Activated CD8-positive, alpha-beta T cell treated with anti-CD3 and anti-CD28 coated beads, Interleukin-2, amount 10 ng/mL, durations not matched to agents 7 days and 5 days (primary cell): ENCODE measurements at places on chromosomes 3 and 15.

- no peak for DNase-seq
These were observed 27.0 kb downstream of the PCCB start for GRCh38 chr3:136277115-136277514.

GRCh38 chr3:121661376-121661775 lies 673 bp upstream of the HCLS1 start:
- no peak for DNase-seq

- no peak for DNase-seq
These were observed 58.4 kb downstream of the ASTE1 start for GRCh38 chr3:130968221-130968620.

GRCh38 chr3:17799312-17799711 lies 56.9 kb upstream of the TBC1D5 start:
- no peak for DNase-seq
